ENCODE measurements at places on chromosomes 7 and 10.

DNA sequence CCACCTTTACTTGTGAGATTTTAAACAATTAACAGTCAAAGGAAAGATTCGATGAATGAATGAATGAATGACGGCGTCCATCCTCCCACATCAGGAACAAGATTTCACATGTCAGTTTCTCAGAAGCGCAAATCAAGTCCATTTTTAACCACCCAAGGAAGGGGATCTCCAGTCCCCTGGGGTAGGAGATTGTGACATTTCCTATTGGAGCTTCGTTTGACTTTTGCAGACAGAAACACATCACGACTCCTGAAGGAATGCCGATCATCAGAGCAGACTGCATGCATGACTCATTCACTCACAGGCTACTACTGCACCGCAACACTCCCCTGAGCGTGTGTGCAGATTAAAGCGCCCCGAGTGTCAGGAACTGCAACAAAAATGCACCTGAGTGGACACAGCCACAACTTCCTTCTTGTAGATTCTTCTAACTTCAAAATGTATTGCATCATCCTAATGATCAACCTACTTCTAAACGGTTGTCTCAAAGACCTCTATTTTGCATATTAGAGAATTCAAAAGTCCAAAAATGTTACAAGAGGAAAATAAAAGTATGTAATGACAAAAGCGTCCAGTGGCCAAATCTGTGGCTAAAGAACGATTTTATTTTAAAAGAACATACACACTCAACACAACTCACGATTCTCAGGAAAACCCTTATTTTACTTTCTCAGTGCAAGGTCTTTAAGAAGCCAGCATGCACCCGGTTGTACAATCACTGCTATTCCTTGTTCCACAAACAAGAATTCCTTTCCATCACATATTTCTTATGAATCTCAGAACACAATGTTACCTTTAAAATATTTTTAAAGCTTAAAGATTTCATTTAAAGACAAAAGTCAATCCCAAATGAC is 172.6 kb downstream of the FAM107B start:
- no peak for DNase-seq

GRCh38 chr7:148930335-148930734 is 46.2 kb upstream of the EZH2 start:
- DNase-seq: no peak

GRCh38 chr7:68146983-68147382 is 1150.3 kb downstream of the TYW1 start:
- no peak for DNase-seq

DNA sequence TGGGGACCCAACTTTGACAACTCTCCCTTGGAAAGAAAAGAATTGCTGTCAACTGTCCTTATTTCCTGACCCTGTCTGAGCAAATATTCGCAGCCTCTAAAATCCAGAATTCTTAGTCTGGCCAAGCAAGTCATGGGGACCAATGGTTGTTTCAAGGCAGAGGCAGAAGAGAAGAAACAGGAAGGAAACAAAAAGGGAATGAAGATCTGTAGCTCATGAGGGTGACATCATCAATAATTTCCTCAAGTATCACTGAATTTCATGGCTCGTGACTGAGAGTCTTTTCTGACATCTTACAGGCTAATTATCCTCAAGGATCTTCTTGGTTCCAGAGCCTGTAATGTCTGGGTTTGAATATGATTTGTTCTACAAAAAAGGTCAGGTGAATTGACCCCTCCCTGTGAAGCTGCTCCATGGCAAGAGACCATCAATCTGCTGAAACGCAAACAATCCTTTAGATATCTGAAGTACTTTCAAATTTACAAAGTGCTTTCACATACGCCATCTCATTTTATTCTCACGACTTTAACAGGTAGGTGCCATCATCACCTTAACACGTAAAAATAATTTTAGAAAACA is 5.8 kb downstream of the CDK6 start:
- DNase-seq: no peak

All from fibroblast of skin of left biceps (primary cell).